Fibroblast of mammary gland (primary cell): ENCODE measurements at places on chromosomes 1 and 21.

DNA sequence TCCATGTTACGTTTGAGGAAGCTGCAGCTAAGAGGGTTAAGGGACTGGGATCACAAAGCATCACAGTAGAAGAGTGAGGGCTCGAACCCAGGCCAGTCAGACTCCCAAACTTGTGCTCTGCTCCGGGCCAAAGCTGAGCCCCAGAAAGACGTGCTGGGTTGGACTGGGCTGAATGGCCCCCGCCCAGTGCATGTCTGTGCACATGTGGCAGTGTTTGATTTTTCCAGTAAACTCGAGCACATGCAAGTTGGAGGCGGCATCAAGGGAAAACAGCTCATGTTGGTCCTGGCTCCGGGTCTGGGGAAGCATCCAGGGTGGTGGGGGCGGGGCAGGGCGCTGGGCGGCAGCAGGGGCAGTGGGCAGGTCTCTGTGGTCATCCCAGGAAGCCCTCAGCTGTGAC is 39.8 kb upstream of the WNT4 start:
- no peak for DNase-seq

DNA sequence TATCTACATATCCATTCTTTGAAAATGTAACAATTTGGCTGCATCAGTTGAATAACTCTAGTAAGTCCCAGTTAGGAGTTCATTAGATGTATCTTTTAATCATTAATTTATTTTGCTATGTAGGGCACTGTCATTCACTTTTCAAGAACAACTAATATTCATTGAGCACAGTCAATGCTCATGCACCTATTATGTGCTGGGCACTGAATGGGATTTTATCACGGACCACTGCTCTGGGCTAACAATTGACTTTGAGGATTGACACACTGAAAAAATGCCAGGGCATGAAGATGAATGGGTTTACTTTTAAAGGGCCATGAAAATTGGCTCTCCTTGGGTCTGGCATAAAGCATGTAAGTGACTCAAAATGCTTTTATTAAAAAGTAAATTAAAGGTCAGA is 375.2 kb downstream of the PLPP3 start:
- no peak for DNase-seq

- no peak for DNase-seq
Measured at GRCh38 chr1:29208442-29208841, 22.3 kb downstream of the MECR start.

DNA sequence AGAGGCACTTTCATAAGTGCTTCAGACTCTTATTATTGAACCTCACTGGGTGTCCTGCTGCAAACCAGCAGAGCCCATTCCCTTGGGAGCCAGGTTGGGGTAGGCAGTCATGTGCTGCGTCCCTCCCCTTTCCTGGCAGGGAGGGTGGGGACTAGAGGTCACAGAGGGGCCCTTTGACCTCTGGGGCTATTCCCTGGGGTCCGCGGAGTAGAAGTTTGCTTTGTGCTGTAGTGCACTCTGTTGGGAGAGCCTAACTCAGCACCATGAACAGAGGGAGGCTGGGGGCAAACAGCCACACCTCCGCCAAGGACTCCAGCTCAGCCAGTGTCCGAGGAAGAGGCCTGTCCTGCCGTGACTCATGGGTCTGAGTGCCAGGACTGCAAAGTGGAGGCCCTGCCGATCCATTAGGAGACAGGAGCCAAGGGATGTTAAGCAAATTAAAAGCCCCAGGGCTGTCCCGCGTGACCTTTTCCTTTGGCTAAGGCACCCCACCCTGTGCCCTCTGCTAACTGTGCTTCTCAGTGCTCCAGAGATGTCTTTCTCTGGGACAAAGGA is 3.0 kb upstream of the IGSF21 start:
- DNase-seq = no peak

- DNase-seq = no peak
Measured at GRCh38 chr1:158951956-158952355, 20.6 kb downstream of the PYHIN1 start.

GRCh38 chr1:16153999-16154673 is 1.7 kb downstream of the EPHA2 start:
- DNase-seq = no peak

GRCh38 chr1:87084244-87084836 is 169.9 kb downstream of the HS2ST1 start:
- peak; percentile 61 for DNase-seq

DNA sequence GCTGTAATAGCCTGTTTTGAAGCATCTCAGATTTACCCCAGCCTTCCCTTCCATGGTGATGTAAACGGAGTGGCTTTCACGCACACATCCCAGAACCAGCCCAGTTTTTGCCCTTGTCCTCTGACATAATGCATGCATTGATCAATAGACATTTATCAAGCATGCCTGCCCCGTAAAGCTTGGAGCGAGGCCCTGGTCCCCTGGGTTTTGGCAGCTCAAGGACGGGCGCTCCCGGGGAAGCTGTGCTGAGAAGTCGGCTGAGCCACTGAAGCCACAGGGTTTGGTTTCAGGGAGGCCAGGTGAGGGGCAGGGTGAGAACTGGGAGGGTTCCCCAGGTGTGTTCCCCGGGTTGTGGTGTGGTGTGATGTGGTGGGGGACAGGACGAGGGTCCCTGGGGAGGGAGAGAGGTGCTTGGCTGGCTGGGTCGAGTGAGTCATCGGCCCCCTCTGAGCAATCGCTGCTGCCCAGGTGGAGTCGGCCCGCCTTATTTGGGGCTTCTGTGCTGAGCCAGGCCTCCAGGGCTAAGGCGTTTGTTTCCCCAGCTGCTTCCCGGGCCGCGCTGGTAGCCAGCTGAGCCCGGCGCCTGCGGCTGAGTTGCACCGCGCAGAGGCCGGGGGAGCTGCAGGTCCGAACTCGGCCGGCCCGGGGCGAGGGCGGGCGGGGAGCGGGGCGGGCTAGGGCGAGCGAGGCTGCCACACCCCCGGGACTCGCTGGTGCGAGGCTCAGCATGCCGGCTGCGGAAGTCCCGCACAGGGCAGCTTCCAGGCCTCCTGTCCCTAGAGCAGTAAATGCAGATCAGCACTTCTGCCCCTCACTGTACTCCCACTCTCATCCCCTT is 23.6 kb downstream of the ATP2B4 start:
- peak; percentile 45 for DNase-seq

DNA sequence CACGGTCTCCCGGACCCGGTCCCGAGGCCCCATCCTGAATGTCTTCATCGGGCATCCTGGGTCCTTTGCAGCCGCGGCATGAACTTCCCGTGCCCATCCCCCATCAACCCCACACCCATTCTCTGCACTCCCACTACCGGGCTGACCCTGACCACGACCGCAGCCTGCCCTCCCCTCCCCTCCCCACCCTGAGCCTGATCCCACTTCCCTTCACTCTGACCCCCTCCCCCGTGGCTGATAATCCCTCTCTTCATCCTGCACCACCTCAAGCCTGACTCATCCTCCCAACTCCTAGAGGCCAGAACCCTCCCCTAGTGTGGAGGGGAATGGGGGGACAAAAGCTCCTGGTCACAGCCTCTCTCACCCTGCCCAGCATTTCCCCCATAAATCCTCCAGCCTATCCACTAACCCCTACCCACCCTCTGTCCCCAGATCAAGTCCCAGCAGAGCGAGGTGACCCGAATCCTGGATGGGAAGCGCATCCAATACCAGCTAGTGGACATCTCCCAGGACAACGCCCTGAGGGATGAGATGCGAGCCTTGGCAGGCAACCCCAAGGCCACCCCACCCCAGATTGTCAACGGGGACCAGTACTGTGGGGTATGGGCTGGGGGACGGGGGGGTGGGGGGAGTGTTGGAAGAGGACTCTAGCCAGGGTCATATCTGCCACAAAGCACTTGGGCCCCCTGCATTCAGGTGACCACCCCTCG is 602 bp downstream of the SH3BGRL3 start:
- peak; percentile 60 for DNase-seq

DNA sequence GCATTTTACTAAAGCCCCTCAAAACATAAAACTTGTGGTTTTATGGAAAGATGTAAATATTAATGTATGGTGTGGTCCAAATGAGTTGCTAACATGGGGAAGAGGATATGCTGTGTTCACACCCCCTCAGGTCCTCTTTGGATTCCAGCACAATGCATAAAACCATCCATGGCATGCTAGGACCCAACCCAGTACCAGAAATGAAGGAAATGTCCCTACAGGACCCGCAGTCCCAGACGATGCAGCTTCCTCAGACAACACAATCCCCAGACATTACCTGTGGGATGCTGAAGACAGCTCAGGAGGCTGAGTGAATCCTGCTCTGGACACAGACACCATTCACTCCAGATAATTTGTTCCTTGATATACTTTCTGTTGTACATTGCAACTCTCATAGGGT is 202.2 kb downstream of the LBR start:
- no peak for DNase-seq

DNA sequence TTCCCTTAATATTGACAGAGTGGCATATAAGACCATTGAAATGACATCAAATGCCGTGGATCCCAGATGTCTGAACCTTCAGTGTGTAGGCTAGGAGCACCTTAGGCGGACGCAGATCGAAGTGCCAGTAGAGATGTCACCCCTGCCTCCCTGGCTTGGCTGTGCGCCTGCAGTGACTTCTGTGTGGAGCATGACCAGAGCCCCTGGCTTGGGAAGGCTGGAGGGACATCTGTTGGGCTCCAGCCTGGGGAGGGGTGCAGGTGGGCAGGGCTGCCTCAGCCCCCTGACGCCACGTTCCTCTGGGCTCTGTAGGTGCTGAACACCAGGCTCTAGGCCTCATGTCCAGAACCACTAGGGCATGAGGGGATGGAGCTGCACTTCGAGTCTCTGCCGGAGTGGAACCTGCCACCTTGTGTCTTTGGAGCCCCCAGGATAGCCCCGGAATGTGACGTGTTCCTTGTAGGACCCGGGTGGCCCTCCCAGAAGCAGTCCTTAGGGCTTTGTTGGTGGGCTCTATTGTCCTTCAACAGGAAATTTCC is 103.8 kb downstream of the ADARB1 start:
- DNase-seq = no peak

DNA sequence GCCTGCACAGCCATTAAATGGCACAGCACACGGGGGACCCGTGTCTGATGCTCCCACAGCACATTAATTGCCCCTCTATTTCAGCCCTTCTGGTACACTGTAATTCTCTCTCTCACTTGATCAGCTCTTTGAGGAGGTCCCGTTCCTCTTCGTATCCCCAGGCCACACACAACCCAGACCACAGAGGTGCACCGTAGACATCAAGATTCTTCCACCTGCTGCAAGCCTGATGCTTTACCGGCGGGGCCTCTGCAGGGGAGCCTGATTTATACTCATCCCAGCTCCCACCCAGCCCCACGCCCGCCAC is 759 bp downstream of the SMYD3 start:
- no peak for DNase-seq

DNA sequence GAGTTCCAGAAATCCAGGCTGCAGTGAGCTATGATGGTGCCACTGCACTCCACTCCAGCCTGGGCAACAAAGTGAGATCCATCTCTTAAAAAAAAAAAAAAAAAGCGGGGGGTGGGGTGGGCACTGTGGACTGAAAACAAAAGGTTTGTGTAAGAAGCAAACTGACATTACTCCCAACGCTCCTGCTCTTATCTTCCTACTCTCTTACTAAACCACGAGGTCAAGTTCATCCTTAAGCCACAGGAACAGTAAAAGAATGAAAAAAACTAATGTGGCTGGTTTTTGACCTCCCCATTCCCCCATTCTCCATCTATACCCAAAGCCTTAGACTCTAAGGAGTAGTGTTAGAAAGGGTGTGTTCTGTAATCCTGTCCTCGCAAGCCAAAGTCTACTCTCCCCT is 30.8 kb downstream of the TFAP2E start:
- no peak for DNase-seq

DNA sequence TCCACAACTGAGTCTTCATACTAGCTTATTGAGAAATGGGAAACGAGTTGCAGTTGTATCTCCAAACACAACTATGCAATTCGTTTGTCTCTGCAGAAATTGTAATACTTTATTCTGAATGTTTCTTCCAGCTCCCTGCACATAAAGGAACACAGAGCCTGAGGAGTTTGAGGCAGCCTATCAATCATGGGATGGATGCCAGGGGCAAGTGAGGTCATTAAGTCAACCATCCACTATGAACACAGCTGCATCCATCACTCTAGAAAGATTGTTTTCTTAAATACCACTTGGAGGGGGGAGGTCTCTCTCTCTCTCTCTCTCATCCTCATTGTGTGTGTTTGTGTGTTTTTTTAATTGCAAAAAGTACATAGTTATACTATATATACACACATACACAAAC is 2.9 kb upstream of the PSMB2 start:
- no peak for DNase-seq

GRCh38 chr1:1921459-1921862 is 2.4 kb upstream of the TMEM52 start:
- no peak for DNase-seq

DNA sequence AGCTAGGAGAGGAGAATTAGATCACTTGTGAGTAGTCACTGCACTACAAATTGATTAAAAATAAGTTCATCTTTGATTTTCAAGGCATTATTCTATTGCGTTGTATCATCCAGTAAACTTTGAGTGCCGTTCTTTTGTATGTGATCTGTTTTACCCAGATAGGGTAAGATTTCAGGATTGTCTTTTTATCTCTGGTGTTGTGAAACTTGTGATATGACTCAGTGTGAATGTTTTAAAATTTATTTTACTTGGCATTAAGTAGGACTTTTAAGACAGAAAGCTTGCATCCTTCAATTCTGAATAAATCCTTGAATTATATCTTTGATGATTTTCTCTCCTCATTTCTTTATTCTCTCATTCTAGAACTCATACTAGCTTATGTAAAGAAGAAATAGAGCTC is 93.3 kb upstream of the ADAMTS5 start:
- DNase-seq = peak; percentile 72

- peak; percentile 68 for DNase-seq
Measured at GRCh38 chr1:25568090-25568833, 24.9 kb downstream of the LDLRAP1 start.

DNA sequence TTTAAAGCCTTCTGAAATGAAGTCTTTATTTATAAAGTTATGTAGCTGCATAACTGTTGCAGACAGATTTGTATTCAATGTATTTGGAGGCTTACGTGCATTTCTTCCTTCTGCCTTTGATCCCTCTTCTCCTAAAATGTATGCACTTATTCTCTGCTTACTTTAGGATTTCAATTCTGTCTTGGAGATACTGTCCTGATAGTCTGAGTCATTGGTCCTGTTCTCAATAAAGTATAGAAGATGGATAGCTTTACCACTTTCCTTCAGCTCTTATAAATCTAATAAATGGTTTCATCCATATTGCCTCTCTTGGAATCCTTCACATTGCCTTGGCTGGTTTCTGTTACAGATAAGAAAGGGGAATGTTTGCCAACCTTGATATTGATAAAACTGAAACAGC is 430.1 kb upstream of the CAMK1G start:
- no peak for DNase-seq

DNA sequence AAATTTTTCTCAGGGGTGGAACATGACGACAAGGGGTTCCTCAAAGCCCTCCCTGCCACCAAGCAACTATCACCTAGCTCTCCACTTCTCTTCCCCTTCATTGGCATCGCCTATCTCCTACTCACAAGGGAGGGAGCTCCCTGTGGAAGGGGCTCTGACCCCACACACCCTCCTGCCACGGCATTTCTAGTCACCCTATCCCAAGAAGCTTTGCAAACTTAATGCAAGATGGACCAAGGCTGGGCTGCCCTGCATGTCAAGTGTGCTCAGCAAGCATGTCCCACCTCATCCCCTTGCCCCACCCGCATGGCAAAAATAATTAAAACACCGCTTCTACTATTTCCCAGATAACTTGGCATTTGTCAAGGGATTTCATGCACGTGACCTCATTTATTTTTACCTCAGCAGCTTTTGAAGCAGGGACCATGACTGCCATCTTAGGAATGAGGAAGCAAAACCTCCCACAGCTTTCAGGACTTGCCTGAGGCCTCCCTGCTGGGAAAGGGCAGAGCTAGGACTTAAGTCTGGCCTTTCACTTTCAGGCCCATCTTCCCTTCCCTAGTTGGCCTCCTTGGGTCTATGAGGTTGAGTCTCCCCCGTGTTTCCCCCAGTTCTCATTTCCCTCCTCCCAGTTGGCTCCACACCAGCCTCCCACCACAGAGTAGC is 161.3 kb downstream of the TSEN15 start:
- DNase-seq = peak; percentile 76
